Naive B cell (primary cell): ENCODE measurements at places on chromosomes 5 and 9. TPM values are rescaled to one million over a fixed set of nuclear protein-coding genes. Genes with fewer than 3 reads are reported as not detected.

The FBP2 gene
- polyA plus RNA-seq: not detected

The NPR3 gene
- not detected for polyA plus RNA-seq

The GPR150 gene
- polyA plus RNA-seq: 0.61 TPM

The RAD50 gene
- 20.8 TPM for polyA plus RNA-seq

The AQP7 gene
- polyA plus RNA-seq: not detected

The CCDC192 gene
- polyA plus RNA-seq: not detected

The IL11RA gene
- 7.4 TPM for polyA plus RNA-seq
